Dermis blood vessel endothelial cell (primary cell): ENCODE measurements at places on chromosomes 3 and 15. TPM values are rescaled to one million over a fixed set of nuclear protein-coding genes. Genes with fewer than 3 reads are reported as not detected.

Gene STAB1
- total RNA-seq: 462 and 464 TPM in 2 replicates

DNA sequence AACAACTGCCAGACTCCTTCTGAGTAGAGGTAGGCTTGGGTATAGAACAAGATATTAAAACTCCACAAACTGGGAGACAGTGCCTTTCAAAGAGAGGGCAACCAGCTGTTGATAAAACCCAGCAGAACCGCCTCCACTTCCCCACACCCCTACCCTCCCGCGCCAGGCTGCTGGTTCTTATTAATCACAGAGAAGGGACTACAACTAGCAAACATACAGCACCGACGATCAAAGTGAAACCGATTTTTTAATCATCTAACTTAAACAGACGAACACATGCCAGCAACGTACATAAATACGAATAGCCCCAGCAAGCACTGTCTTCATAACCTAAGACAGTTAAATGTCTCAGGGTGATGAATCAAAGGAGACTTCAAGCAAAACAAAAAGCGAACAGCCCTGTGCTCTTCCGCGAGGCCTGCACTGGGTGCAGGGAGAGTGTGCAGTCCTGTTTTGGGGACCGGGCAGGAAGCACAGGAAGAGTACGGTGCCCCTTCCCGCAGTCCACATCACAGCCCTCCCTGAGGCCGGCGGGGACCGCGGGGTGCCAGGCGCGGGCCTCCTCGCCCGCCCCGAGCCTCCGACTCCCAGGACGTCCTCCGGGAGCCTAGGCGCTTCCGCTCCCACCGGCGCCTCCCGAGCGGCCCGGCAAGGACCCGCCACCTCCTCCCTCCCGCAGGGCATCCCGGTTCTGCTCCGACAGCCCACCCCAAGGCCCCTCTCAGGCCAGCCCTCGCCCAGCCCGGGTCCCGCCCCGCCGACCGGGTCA is 75.1 kb upstream of the VGLL4 start:
- peak; percentile 66 for DNase-seq

DNA sequence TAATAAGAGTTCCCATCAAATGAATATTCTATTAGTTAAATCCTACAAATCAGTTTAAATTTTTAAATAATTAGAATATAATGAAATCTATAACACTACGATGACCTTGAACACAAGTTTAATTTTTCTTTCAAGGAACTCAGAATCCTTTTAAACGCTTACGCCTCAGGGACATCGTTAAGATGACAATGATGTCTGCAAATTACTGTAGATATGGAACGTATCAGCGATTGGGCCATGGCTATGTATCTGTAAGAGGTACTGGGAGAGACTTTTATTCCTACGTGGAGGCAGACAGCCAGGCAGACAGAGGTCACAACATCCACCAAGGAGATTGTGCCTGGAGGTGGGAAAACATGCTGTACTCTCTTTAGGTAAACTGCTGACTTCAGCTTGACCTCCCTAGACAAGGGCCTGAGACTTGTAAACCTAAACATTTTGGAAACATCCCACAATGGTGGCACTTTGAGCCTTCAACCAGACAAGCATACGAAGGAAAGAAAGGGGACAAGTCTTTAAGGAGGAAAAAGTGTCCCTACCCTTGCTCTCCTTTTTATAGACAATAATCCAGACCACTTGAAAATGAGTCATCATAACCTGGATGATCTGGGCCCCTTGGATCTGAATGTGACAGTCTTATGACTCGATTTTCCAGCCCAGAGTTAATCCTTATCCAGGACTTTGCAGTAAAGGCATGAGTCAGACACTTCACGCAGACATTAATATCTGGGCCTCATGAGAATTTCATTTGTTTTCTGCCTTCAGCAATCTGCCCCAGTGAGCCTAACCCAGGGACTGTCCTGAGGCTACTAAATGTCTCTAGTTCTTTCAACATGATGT is 6.8 kb upstream of the LDHAL6B start:
- peak; percentile 63 for DNase-seq

DNA sequence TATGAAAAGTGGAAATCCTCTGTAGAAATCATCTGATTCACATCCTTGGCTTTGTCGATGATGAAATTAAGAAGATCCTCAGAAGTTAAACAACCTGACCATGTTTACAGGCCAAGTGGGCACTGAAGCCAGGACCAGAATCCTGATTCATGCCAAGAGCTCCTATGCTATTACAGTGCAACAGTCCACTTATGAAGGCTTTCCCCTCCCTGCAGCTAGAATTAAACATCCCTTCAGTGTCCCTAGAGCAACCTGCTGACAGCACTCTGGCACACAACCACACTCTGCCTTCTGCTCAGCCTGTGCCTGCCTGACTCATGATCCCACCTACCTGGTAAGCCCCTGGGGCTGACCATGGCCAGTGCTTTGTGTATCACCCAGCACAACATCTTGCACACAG is 33.8 kb downstream of the TXNRD3 start:
- no peak for DNase-seq

DNA sequence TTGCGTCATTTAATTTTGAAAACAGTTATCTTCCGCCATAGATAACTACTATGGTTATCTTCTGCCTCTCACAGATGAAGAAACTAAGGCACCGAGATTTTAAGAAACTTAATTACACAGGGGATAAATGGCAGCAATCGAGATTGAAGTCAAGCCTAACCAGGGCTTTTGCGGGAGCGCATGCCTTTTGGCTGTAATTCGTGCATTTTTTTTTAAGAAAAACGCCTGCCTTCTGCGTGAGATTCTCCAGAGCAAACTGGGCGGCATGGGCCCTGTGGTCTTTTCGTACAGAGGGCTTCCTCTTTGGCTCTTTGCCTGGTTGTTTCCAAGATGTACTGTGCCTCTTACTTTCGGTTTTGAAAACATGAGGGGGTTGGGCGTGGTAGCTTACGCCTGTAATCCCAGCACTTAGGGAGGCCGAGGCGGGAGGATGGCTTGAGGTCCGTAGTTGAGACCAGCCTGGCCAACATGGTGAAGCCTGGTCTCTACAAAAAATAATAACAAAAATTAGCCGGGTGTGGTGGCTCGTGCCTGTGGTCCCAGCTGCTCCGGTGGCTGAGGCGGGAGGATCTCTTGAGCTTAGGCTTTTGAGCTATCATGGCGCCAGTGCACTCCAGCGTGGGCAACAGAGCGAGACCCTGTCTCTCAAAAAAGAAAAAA is 1.2 kb downstream of the B2M start:
- DNase-seq: peak; percentile 89

DNA sequence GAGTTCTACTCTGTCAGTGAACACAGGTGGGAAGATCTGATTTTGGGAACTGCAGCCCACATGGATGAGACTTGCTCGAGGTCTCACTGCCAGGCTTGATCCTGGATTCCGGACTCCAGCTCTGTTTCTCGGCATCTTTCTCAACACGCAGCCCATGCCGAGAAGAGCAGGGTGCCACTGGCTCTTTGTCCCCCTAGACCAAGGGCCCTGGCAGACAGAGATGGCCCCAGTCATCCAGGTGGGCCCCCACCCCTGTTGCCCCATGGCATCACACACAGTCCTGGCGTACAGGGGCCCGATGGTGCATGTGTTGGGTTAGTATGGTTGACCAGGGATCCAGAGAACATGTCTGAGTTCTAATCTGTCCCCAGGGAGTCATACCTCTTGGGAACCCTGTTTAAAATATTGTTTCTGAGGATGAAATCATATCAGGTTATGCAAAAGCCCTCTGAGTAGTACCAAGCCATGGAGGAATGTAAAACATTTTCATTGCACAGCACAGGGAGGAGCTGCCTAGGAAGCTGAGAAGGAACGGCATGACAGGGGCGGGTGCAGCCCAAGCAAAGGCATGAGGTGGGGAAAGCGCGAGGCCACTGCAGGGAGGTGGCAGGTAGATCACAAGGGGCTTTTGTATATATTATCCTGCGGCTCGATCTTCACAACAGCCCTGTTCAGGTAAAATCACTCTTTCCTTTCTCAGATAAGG is 320.6 kb downstream of the UACA start:
- no peak for DNase-seq

GRCh38 chr3:47162697-47163168 is 1.2 kb downstream of the SETD2 start:
- peak; percentile 49 for DNase-seq

Gene OR4F15
- not detected in 2 replicates for total RNA-seq

Gene GHSR
- not detected in 2 replicates for total RNA-seq

DNA sequence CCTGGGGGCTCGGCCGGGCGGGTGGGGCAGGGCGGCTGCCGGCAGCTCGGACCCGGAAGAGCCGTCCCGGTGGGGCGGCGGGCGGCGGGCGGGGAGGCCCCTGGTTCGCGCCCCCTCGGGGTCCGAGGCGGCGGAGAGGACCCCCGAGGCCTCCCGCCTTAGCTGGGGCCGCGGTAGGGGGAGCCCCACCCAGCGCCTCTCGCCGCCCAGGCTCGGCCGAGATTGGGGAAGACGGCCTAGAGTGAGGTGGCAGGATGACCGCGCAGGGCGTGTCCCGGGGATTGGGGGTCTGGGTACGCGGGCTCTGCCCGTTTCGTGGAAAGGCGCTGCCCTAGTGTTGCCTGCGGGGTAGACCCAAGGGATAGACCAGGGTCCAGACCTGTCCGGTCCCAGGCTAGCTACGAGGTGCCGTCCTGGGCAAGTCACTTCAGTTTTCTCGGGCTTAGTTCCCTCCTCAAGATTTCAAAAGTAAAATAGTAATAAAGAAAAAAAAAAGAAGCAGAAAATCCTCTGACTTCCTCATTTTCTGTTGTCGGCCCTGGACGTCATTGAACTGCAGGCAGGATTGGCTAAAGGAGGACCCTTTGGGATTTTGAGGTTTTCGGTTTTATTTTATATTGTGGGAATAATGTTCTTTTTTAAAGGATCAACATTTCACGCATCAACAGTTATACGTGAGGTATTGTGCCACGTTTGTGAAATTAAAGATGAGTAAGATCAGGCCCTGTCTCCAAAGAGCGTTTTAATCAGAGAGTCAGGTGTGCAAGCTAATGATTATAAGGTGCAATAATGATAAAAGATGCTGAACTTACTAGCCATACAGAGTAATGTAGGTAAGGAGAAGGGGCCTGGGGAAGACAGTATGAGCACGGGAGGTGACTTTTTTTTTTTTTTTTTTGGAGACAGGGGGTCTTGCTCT is 679 bp downstream of the IQGAP1 start:
- peak; percentile 61 for DNase-seq

DNA sequence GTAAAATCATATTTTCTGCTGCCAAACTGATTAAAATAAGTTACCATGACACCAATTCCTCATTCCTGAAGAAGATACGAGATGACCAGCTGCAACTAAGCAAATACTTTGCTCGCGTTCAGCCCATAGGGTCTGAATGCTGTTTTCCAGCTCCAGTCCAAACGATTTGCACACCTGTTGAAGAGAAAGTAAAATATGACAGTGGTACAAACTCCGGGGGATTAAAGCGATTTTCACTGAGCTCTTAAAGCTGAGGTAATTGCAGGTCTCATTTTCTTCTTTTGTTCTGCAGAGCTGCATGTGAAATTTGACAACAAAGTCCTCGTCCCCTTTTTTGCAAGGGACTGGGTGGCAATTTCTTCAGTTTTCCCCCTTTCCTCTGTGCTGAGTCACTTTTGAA is 118.4 kb downstream of the NR2F2 start:
- no peak for DNase-seq

Gene GOLGA8S
- 0.05 TPM in 1 of 2 replicates, not detected in the other for total RNA-seq

DNA sequence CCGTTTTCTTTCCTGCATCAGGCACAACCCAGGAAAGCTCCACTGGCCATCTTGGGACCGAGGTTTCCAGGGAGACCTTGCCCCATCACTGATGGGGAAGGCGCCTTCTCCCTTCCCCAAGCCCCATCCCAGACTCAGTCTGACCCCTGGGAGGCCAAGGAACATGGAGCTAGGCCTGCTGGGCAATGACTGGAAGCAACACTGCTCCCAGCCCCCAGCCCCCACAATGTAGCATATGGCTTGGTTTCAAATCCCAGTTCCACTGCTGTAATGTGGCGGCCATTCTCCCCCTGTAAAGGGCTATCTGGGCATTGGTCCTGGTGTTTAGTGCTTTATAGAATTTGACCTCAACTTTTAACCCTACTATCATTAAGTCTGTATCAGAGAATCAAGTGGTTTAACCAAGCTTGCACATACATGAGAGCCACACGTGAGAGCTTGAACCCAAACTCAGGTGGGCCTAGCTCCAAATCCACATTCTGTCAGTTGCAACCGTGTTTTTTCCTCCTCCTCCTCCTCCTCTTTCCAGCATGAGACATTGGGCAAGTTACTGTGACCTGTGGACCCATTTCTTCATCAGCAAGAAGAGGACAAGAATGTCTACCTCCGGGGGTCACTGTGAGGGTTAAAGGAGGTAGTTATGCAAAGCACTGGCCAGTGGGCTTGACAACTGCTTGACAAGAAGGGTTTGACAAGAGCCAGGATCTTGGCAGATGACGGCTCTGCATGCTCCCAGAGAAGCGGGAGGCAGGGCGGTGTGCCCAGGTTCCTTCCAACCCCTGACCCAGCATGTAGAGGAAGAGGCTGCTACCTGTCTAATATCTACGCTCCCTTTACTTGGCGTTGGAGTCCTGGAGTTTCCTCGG is 37.4 kb downstream of the KLHL25 start:
- no peak for DNase-seq

Gene SUSD5
- total RNA-seq: 1.7 and 2.3 TPM in 2 replicates

GRCh38 chr3:93930041-93930440 is 43.7 kb downstream of the PROS1 start:
- DNase-seq: no peak

- no peak for DNase-seq
Observed at GRCh38 chr3:17980863-17981262, 238.4 kb upstream of the TBC1D5 start.

DNA sequence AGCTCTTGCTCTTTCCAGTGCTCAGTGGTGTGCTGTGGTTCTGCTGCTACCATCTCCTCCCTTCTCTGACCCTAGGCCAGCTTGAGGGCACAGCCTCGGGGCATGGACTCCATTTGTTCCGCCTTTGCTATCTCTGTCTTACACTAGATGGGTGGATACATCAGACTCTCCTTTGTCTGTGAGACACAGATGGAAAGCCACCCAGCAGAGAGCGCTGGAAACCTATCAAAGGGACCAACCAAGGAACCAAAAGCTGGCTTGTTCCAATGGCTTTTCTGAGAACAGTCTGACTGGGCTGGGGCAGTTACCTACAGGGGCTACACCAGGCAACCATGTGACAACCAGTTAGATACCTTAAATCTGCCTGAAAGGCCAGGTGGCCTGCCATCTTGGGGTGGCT is 63.8 kb downstream of the NPTN start:
- no peak for DNase-seq

DNA sequence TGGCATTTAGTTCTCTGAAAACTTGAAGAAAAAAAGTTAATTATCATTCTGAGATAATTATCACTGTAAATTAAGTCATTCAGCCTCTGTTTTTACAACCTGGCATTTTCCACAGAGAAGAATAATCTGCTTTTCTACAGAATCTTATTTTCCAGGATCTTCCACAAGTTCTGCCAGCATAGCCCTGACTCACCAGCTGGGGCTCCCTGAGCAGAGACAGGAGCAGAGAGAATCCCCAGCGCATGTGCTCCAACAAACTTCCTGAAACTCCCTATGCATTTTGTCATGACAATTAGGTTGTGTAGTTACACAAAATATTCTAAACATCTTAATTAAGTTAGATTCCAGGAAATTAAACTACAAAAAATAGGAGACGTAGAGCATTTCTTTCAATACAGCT is 32.1 kb upstream of the TMEM207 start:
- DNase-seq: no peak
